ENCODE measurements at places on chromosomes 7 and 10.
A peak's percentile ranks its signal among the peaks of the same experiment; 100 is the strongest.

GRCh38 chr7:114889646-114890285 lies 32.1 kb upstream of the MDFIC start:
- peak; percentile 99 for DNase-seq

DNA sequence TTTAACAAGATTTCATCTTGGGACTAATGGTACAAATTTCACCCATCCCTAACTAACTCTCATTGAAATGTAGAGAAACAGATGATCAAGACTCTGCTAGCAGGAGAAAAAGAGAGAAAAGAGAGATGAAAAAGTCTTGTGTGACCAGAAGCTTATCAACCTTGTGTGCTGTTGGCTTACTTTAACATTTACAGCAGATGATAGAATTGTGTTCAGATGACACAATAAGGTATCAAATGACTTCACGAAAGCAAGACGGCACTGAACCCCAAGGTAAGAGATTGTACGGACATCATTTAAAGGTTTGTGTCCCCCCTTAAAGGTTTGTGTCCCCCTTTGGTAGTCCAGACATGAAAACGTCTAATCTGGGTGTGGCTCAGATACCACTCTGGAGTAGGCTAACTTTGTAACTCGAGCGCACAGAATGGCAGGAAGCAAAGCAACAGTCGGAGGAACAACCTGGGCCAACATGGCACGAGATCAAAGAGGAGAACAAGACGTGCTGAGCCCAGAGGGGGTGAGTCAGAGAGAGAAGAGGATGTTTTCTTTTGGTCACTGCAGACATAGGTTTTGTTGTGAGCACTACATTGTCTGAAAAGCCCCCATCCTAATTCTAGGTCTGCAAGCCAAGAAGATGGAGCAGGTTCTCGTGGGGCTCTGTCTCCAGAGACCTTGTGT lies 10.4 kb upstream of the LMBR1 start:
- DNase-seq: no peak

DNA sequence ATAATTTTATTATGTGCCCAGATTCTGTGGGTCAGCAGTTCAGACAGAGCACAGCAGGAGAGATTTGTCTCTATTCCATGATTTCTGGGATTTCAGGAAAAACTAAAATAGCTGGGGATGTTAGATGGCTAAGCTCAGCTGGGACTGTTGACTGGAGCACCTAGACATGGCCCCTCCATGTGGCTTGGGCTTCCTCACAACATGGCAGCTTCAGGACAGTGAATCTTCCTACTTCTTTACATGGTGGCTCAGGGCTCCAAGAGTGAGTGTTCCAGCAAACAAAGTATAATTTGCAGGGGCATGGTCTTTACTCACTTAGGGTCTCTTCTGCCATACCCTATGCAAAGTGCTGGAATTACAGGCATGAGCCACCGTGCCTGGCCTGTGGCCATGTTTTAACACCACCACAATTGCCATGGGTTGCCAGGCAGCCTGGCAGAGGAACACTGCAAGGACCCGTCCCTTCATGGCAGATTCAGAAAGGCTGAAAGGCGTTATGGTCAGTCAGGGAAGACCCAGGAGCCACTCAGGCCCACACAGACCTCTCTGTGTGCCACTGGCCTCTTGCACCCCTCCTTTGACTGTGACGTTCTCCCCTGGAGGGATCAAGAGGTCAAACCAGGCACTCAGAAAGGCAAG lies 50.8 kb upstream of the ZMIZ1 start:
- no peak for DNase-seq

GRCh38 chr7:133575726-133576440 lies 323.0 kb downstream of the EXOC4 start:
- no peak for DNase-seq

GRCh38 chr10:11170993-11171851 lies 153.6 kb downstream of the CELF2 start:
- DNase-seq: no peak

Data from ACHN (cell line).